ENCODE measurements at places on chromosomes 7 and 10.

DNA sequence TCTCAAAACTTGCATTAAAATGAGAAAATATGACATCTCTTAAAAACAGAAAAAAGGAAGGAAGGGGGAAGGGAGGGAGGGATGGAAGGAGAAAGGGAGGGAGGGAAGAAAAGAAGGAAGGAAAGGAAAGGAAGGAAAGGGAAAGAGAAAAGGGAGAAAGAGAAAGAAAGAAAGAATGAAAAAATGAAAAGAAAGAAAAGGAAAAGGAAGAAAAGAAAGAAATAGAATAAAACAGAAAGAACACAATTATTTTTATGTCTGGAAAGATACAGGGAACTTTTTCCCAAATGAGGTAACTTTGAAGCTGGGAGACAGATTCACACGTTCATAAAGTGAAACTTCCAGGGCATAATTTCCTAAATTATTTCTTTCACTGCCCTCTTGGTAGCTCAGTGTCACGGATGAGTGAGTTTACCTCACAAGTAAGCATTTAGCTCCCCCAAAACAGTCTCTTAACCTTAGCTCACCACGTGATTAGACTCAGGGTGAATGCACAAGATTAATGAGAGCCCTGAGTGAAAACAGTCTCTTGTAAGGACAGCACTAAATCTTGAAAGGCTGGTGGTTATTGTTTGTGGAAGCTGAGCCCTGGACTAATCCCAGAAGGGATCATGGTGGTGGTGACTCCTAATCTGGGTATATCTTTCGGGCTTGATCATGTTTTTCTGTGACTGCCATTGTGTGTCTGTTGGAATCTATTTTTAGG is 74.1 kb upstream of the HDAC9 start:
- DNase-seq, result no peak

GRCh38 chr7:149329766-149330334 is 67.9 kb downstream of the ZNF783 start:
- no peak for DNase-seq

DNA sequence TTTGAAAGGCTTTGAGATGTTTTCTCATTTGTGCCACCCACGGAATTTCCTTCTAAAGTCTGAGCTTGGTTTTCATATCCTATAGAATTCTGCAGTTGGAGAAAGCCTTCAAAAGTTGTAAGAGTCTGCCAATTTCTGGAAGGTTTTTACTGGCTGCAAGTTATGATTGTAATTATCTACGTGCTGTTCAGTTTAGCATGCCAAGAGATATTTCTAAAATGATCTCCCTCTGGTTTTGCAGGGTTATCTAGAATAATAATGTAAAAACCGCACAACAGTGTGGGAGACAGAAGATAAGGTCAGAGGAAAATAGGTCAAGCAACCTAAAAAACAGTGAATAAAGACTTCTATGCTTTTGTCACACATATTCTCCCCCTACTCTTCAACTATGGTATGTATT is 69.3 kb downstream of the MTERF1 start:
- no peak for DNase-seq

DNA sequence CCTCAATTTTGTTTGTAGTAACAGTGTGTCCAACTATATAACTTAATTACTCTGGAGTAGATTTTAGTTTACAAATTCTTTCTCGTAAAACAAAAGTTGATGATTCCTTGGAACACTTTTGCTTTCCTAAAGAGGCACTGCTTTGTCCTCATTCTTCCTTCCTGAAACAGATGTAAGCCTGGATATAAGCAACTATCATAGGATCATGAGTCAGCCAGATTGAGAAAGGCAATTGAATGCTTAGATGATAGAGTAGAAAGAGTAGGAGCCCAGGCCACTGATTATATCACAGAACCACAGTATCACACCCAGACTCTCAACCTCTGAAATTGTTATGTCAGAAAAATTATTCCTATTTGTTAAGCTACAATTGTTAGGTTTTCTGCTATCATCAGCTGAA is 69.9 kb downstream of the TMEM106B start:
- no peak for DNase-seq

DNA sequence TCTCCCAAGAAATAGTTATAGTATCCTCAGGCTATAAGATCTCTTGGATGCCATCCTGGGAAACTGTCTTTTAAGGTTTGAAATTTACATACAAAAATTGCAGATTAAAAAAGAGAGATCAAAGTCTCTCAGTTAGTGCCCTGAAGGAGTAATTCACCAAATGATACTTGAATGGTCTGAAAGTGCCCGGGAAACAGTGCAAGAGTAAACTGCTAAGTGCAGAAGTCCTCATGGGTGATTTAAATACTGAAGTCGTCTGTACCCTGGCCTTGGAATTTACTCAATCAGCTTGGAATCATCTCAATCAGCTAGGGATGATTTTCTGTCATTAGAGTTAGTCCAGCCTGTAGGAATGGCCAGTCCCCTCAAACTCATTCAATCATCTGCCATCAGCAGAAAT is 155.3 kb downstream of the GLI3 start:
- DNase-seq, result no peak

All from left lung (tissue), 14 donors.